ENCODE measurements at places on chromosomes 11 and 22.

DNA sequence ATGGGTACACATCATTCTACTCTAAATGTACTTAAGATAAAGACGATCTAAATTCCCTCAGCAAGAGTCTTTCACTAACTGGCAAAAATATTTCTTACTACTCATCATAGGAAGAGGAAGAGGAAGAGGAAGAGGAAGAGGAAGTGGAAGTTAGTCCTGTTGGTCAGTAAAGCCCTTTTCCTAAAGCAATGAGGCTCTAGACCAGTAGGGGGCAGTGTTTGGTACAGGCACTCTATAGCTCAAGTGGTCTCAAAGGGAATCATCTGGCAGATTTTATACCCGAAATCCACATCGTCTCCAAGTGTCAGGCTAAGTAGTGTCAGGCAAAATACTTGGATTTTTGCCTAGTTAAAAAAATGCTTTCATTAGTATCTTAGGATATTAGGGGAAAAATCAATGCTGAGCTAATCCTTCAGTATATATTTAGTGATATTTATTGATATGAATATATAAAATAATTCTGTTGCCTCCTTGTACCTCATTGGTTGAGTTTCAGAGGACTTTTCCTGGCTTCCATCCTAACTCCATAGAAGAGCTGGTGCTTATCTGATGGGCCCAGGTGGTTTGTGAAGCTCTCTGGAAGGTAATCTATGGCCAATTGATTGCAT is 7.7 kb downstream of the BLID start:
- no peaks in the 10 kb centered on the region for H3K36me3 ChIP-seq
- H3K27me3 ChIP-seq: peaks cover 20% of the 10 kb centered on the region
- H3K4me3 ChIP-seq: no peak overlapping the region

DNA sequence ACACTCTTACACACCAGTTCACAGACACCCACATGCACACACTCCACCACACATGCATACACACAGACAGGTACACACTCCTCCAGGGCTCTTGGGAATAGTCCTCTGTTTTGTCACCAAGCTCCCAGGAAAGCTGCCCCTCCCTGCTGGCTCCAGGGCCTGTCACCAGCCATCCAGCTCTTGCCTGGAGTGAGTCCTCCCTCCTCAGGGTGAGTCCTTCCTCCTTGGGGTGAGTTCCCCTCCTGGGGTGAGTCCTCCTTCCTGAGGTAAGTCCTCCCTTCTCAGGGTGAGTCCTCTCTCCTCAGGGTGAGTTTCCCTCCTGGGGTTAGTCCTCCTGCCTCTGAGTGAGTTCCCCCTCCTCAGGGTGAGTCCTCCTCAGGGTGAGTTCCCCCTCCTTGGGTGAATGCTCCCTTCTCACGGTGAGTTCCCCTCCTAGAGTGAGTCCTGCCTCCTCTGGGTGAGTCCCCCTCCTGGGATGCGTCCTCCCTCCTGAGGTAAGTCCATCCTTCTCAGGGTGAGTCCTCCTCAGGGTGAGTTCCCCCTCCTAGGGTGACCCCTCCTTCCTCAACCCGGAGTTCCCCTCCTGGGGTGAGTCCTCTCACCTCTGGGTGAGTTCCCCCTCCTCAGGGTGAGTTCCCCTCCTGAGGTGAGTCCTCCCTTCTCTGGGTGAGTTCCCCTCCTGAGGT is 100.6 kb upstream of the FGF3 start:
- no peaks in the 10 kb centered on the region for H3K36me3 ChIP-seq
- H3K4me3 ChIP-seq: no peak overlapping the region
- DNase-seq: peak; percentile 46
- H3K27me3 ChIP-seq: peaks cover 20% of the 10 kb centered on the region

DNA sequence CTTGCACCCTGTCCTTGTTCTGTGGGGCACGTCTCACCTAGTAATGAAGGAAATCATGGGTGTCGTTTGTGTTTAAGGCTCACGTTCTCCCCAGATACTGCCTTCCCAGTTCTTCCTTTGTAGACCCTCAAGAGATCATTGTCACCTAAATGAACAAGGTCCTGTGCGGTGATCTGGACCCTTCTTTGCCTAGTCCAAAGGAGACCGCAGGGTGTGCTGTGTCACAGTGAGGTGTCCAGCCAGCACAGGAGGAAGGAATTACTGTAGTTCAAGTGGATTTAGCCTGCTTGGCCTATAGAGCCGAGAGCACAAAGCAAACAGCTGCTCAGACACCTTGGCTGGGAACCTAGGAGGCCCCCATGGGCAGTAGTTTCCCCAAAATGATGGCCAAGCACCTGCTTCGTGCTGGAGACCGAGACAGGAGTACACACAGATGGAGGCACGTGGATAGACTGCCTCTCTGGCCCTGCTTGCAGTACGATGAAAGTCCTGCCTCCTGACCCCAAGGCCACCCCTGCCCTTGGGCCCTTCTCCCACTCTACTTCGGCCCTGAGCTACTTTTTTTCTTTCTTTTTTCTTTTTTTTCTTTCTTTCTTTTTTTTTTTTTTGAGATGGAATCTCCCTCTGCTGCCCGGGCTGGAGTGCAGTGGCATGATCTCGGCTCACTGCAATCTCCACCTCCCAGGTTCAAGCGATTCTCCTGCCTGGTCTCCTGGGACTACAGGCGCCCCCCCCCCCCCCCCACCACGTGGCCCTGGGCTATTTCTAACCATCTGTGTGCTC is 19.4 kb upstream of the PPFIA1 start:
- no peak overlapping the region for H3K27ac ChIP-seq

DNA sequence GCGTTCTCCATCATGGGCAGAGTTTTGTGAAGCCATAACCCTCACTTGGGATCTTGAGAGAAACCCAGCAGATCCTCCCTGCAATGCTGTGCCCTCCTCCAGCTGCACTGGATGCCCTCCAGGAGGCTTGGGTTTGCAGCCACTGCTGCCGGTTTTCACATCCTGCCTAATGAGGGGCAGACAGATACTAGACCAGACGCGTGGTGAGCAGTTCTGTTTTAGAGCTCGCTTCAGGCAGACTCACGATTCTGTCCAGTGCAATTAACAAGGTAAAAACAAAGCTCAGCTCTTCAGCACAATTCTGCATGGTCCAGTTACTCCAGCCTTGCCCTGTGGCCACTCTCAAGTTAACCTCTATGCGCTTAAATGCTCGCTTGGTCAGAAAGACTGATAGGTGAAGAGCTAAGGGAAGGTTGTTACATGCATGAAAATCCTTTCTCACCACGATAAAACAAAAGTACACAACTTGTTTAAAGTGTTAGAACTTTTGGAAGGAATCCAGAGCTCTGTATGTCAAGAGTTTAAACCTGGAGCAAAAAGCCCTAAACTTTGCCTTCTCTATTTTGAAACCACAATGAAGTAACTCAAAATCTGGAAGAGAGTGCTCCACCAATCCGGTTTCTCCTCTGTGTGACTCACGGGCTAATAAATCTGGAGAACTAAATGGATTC is 292.3 kb upstream of the FAT3 start:
- H3K27me3 ChIP-seq: peaks cover 6% of the 10 kb centered on the region
- no peaks in the 10 kb centered on the region for H3K4me1 ChIP-seq
- no peaks in the 10 kb centered on the region for H3K36me3 ChIP-seq
- H3K4me3 ChIP-seq: no peak overlapping the region
- DNase-seq: no peak
- H3K27ac ChIP-seq: no peak overlapping the region

GRCh38 chr11:115741376-115742107 is 237.3 kb upstream of the CADM1 start:
- H3K4me1 ChIP-seq: peaks cover 3% of the 10 kb centered on the region
- H3K4me3 ChIP-seq: no peak overlapping the region
- H3K27me3 ChIP-seq: no peaks in the 10 kb centered on the region
- no peak overlapping the region for H3K27ac ChIP-seq
- no peaks in the 10 kb centered on the region for H3K36me3 ChIP-seq

DNA sequence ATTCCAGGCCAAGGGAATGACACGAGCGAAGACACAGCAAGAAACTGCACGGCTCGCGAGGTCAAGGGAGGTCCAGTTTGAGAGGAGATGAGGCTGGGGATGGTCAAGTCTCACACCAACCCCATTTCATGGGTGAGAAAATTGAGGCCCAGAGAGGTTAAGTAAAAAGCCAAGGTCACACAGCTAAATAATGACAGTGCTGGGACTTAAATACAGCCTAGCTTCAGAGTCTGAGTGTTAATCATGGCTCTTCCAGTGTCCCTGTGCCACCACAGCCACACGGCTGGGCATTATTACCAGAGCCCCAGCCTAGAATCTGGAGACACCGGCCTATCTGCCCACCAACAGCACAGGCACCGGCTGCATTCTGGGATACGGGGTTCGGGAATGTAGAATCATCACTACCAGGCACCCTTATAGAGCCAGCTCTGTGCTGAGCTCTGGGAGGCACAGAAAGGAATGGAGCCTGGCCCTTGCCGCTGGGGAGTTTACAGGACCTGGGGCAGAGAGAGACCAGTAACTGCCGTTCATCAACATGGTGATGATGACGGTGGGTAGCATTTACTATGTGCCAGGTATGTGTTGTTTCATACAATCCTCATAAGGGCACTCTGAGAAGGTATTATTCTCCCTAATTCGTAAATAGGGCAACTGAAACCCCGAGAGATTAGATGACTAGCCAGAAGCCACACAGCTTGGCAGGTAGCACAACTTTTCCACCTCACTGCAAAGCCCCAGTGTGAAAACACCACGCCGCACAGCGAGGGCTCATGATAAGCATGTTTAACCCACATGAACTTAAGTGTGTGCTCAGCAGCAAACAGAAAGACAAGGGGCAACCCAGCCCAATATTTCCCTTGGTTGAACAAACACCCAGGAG is 51.8 kb downstream of the CD6 start:
- H3K27me3 ChIP-seq: peaks cover 57% of the 10 kb centered on the region
- no peaks in the 10 kb centered on the region for H3K36me3 ChIP-seq
- no peaks in the 10 kb centered on the region for H3K4me1 ChIP-seq
- no peak for DNase-seq

- no peaks in the 10 kb centered on the region for H3K36me3 ChIP-seq
- no peaks in the 10 kb centered on the region for H3K27me3 ChIP-seq
- H3K4me3 ChIP-seq: no peak overlapping the region
- no peak overlapping the region for H3K27ac ChIP-seq
- no peak for DNase-seq
- H3K4me1 ChIP-seq: peaks cover 5% of the 10 kb centered on the region
Observed at GRCh38 chr11:122265981-122266380, 150.0 kb upstream of the BLID start.

GRCh38 chr11:58597486-58598144 is 18.8 kb downstream of the ZFP91 start:
- H3K36me3 ChIP-seq: peaks cover 24% of the 10 kb centered on the region
- no peak for DNase-seq
- no peaks in the 10 kb centered on the region for H3K4me1 ChIP-seq

DNA sequence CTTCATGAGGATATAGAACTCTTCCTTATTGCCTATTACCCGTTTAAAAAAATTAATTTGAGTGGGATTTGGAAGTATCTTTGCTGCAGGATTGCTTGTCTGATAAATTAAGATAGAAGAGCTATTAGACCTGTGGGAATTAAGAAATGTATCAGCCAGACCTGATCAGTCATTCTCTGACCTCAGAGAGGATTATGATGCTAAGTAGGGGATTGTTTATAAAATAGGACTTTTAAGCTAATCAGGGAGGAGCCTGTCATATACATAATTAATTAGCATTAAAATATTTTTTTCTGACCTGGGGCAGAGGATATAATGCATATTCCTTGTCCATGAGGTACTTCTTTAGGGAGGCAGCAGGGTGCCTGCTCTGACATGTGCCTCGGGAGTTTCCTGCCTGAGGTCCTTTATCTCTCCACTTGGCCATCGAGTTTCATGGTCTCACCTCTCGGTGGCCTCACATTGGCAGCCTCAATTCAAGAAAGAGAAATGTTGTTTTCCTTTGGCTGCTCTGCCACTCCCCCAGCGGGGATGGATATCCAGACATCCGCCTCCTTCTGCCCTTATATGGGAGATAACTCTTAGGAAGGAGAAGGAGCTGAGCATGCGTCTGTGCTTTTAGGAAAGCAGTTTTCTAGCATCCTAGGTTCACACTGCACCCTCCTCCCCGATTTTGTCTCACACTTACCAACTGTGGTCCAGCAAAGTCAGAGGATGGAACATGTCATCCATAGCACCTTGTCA is 41.1 kb downstream of the DIXDC1 start:
- peaks cover 10% of the 10 kb centered on the region for H3K4me1 ChIP-seq
- peak overlapping the region; percentile 78 for H3K4me3 ChIP-seq
- DNase-seq: peak; percentile 92
- no peak overlapping the region for H3K27ac ChIP-seq
- no peaks in the 10 kb centered on the region for H3K36me3 ChIP-seq

- H3K36me3 ChIP-seq: peaks cover 32% of the 10 kb centered on the region
- no peak overlapping the region for H3K4me3 ChIP-seq
- no peaks in the 10 kb centered on the region for H3K27me3 ChIP-seq
- no peak overlapping the region for H3K27ac ChIP-seq
- peaks cover 4% of the 10 kb centered on the region for H3K4me1 ChIP-seq
Observed at GRCh38 chr11:65431451-65432099, 9.0 kb downstream of the NEAT1 start.

DNA sequence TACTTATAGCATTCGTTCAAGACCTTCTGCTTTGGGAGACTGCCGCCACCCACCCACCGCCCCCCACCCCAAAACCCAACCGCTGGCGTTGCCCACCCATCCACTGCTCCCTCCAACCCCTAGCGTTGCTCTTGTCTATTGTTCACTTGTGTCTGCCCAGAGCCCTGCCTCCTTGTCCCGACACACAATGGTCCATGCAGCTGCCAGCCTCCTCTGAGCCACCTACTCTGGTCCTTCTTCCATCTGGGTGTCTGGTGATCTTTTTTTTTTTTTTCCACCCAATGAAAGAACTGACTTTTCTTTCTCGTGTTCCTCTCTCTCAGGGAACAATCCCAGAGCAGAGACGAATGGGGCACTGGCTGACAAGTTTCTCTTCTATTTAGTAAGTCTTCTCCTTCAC is 256.0 kb upstream of the SESN3 start:
- H3K4me3 ChIP-seq: no peak overlapping the region
- peaks cover 10% of the 10 kb centered on the region for H3K4me1 ChIP-seq
- no peak overlapping the region for H3K27ac ChIP-seq

DNA sequence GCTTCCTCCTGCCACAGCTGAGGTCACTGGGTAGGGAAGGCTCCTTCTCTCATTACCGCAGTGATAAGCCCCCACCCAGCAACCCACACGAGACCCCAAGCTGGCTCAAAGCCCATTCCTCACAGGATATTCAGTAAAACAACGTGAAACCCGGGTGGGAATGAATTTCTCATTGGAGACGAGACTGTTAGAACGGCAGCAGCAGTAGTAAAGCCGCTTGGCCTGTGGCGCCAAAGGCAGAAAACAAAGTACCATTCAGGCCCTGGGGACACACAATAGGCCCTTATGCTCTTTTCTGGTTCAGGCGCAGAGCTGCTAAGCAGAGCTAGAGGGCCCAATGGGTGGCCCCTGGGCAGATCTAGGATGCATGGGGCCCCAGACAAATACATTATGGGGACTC is 45.3 kb downstream of the PC start:
- peaks cover 5% of the 10 kb centered on the region for H3K4me1 ChIP-seq
- H3K36me3 ChIP-seq: no peaks in the 10 kb centered on the region
- H3K27ac ChIP-seq: peak overlapping the region; percentile 84
- no peak overlapping the region for H3K4me3 ChIP-seq
- H3K27me3 ChIP-seq: no peaks in the 10 kb centered on the region
